ENCODE measurements at places on chromosomes 4 and X.

GRCh38 chr4:112982680-112983079, 66.8 kb upstream of the ANK2 start:
- no peak for DNase-seq

DNA sequence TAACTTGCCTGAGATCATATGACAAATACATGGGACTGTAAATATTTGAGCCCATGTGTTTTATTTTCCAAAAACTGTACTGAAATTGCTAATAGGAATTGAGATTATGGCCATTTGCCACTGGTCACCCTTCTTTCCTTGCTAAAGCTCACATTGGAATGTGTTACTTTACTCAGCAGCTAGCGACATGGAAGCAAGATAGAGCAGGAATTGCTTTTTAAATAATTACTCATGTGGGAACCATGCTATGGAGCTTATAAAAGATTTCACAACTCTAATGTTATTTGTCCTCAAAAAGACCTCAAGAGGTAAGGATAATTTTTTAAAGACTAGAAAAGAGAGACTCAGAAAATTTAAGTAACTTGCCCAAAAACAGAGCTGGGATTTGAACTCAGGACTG, 48.8 kb upstream of the AFAP1 start:
- DNase-seq = peak; percentile 65

- no peak for DNase-seq
Measured at GRCh38 chr4:170729236-170729635, 639.5 kb upstream of the AADAT start.

DNA sequence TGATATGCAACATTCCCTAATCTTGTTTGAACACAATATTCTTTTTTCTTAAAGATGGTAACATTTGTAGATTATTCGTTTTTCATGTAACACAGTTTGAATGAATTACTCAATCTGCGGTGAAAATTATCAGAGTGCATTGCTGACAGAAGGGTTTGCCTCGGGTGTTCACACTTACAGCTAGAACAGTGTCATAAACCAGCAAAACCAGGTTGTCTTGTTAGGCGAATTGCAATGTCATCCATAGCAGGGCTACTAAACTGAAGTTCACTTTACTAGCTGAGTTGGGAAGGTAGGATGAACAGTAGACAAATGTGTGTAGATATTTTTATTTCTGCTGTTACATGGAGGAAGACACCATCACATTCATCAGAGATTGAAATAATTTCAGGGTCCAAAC, 98.9 kb downstream of the SLC39A8 start:
- DNase-seq = no peak

- peak; percentile 35 for DNase-seq
Measured at GRCh38 chr4:163679189-163679588, 184.7 kb downstream of the TMA16 start.

DNA sequence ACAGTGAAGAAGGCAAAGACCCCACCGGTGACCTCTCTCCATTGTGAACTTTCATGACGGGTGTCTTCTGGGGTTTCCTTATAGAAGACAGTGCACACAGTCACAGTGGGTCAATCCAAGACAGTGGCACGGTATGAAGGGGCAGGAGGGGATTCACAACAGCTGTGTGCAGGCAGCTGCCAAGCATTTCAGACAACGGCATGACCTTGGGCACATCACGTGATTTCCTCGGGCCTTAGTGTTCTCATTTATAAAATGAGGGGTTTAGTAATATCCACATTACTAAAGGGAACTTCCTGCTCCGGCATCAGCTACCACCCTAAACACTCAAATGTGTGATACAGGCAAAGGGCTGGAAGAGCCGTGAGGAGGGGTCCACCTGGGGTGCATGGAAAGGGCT, 42.9 kb downstream of the RBM47 start:
- no peak for DNase-seq

GRCh38 chrX:104085919-104086318, 9.9 kb upstream of the TMSB15C start:
- no peak for DNase-seq

DNA sequence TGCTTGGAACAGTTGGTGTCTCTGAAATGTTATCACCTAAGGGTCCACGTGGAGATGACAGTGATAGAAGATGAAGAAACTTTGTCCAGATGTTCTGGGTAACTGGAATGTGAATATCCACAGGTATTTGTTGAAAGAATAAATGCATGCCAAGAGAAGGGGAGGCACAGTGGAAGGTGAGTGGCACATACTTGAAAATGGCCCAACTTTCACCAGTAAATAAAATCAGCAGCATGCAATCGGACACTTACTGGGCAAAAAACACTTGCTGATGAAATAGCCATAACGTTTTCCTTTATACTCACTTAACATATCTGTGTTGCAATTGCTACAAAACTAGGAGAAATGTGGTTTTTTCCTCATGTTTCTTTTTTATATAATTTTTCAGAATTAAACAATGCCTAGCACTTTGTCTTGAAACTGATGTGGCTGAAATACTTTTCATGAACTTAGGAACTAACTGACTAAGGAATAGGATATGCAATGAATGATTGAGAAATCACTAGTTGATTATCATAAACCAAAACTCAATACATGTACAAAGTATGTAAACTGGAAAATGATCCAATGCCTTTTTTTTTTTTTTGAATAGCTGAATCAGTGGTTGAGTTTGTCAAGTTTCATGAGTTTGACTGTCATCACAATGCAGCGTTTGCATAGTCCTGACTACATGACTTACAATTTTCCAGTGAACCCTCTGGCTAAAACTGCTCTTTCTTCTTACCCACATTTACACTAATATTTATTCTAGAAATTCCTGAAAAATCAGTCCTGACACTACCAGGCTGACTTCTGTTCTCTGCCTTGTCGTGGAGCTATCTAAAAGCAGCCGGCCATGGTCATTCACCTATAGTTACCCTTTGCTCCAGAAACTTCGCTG, 127.4 kb downstream of the CPE start:
- DNase-seq = peak; percentile 88

GRCh38 chr4:78291277-78291676, 234.2 kb downstream of the FRAS1 start:
- no peak for DNase-seq

- no peak for DNase-seq
Measured at GRCh38 chr4:13244444-13244843, 239.7 kb downstream of the RAB28 start.

All from fibroblast of upper back skin (primary cell).